ENCODE measurements at places on chromosomes 5 and 9.

GRCh38 chr5:96302174-96302738 lies 130.8 kb downstream of the PCSK1 start:
- no peak for DNase-seq

DNA sequence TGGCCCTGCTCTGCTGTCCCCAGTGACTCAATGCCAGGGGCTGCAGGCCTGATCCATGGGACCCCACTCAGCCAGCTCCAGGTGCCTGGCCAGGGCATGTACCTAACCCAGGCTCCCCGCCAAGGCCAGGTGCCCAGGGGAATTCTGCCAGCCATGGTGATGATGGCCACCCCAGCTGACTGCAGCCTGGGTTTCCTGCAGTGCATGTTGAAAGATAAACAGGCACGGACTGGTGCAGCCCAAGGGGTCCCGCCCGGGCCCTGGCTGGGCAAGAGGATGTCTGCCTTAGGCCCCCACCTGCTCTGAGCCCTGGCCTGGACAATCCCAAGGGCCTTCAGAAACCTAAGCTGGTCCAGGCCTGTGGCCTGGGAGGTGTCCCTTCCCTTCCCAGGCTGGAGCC lies 1.2 kb downstream of the ABCA2 start:
- DNase-seq = no peak

DNA sequence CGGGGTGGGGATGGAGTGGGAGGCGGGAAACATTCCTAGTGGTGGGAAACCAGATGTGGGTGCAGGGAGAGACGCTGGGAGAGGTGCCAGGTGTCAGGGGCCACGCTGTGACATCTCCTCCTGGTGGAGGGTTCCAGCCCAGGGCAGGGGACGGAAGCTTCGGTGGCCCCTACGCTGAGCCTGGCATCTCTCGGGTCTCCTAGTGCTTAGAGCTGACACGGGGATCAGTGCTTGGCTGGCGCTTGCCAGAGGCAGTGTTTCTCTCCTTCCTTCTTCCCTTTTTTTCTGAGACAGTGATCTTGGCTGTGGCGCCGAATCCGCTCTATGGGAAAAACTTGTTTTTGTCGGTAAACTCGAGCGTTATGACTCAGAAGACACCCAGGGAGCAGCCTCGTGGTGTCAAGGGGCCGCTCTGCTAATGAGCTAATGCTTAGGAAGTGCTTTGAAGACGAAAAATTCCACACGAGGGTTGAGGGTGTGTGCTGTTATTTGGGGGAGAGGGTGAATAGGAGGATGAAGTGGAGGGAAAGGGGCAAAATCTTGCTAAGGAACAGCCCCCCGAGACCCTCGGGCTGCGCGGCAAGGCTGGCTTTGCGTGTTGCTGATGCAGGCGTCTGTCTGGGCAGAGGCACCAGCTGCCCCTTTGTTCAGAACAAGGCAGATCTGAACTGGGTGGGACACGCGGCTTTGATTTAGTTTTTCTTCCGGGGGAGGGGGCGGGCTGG lies 20.4 kb upstream of the IER5L start:
- DNase-seq = no peak

- DNase-seq = no peak
These were observed 180.8 kb downstream of the RGS3 start for GRCh38 chr9:113644321-113644720.

DNA sequence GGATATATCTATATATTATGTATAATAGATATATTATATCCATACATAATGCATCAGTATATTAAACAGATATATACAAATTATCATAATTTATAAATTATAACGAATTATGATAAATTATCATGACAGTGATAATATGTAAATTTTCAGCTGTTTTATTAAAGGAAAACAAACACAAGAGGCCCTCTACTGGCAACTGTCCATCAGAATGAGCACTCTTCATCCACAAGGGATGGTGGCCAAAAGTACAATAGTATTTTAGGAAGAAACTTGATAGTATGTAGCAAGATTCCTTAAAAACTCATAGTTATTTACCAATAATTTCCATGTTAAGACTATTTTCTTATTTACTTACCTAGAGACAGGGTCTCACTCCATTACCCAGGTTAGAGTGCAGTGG lies 113.3 kb upstream of the LPAR1 start:
- no peak for DNase-seq

DNA sequence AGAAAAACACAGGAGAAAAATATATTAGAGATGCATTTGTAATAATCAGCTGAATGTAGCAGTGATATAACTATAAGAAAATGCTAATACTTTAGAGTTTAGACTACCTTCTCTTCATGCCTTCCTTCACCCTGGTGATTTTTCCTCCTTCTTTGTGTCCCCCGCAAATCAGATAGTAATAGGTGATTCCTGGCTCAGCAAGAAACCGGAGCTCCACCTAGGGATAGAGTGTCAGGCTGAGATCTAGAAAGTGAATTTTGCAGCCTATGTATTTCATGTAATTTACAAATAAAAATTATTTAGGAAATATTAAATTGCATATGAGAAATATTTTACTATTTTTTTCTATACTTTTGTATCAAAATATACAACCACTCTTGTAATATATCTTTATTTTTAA lies 109.8 kb upstream of the ST8SIA4 start:
- no peak for DNase-seq

GRCh38 chr5:151196556-151197290 lies 27.2 kb downstream of the CCDC69 start:
- no peak for DNase-seq

DNA sequence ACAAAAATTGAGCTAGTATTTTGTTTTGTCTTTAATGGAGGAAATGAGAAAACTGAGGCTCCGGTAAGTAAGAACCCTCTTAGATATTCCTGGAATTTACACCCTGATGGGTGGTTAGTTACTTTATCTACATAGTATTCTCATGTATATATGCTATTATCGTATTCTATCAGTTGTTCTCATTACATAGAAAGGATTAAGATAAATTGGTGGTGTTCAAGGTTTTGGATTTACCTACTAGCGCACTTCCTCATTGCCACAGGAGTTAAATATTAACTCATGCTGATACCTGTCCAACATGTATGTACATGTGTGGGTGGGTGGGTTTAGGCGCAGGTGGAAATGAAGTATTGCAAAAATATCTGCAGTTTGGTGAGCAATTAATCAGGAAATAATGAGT lies 61.1 kb upstream of the IFNE start:
- DNase-seq = no peak

- DNase-seq = no peak
These were observed 21.1 kb downstream of the BNIP1 start for GRCh38 chr5:173165177-173166016.

GRCh38 chr9:113805486-113806132 lies 70.5 kb upstream of the ZNF618 start:
- no peak for DNase-seq

DNA sequence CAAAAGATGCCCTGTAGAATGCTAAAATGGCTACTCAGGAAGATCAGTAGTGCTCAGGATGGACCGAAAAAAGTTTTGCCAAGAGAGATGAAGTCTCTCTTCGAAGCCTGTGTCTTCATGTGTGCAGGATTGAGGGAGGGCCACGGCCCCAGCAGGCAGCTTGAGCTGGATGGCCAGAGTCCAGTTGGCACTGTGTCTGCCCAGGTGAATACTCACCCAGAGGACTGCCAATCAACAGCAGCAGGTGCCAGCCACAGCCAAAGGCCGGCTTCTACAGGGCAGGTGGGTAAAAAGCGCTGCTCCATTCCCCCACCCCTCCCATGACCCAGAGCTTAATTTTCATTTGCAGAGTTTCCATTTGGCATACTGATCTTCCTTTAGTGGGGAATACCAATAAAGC lies 287.9 kb upstream of the ZNF608 start:
- DNase-seq = no peak

DNA sequence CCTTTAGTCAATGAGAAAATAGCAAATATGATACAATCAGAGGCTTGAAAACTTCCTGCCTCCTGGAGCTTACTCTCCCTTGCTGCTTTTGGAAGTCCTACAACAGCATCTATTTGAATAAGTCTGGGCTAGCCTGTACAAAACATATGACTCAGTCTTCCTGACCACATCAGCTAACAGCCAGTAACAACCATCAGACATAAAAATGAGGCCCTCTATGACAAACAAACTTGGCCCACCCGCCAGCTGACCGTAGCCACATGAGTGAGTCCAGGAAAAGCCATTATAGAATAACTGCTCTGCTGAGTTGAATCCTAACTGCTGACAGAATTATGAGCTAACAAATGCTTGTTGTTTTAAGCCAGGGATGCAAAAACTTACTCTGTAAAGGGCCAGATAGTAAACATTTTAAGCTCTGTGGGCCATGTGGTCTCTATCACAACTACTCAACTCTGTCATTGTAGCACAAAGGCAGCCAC lies 347.6 kb downstream of the PTPRD start:
- DNase-seq = no peak

- no peak for DNase-seq
These were observed 26.3 kb upstream of the CEP120 start for GRCh38 chr5:123449424-123449974.

GRCh38 chr9:16133556-16134227 lies 580.8 kb downstream of the CCDC171 start:
- DNase-seq = no peak

GRCh38 chr5:344668-345067 lies 23.2 kb downstream of the AHRR start:
- DNase-seq = no peak

GRCh38 chr9:19431361-19432171 lies 22.8 kb downstream of the ACER2 start:
- DNase-seq = no peak

- DNase-seq = peak; percentile 48
These were observed 6.3 kb upstream of the GARIN3 start for GRCh38 chr5:157172403-157172802.

DNA sequence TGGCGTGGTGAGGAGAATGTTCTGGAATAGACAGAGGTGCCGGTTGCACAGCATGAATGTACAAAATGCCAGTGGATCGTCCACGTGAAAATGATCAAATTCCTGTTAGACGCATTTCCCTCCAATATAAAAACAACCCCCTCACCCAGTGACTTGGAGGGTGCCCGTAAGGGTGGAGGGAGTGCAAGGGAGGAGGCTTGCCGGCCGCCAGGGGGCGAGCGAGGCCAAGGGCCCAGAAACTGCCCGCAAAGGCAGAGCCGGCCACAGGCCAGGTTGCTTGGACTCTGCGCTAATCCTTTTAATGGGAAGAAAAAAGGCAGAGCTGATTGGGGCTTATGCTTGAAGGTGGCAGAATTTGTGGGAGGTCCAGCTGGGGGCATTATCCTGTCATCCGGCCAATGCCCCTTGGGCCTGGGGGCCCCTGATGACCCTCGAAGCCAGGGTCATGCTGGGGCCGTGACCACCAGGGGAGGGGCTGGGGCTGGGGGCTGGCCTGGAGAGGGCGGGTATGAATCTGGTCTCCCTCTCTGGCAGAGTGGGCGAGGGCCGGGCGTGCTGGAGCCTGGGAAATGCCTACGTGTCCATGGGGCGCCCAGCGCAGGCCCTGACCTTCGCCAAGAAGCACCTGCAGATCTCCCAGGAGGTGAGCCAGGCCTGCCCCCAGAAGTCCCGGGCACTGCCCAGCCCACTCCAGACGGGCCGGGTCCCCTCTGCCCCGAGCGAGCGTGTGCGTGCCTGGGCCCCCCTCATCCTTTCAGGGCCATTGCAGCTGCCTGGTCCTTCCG lies 12.0 kb downstream of the GPSM1 start:
- DNase-seq = no peak

- no peak for DNase-seq
These were observed 212.5 kb downstream of the CFAP90 start for GRCh38 chr5:7638456-7638855.

GRCh38 chr5:18745988-18746615 lies 1111.8 kb downstream of the TAF11L14 start:
- DNase-seq = no peak

GRCh38 chr5:19411936-19412335 lies 576.1 kb downstream of the CDH18 start:
- DNase-seq = no peak

DNA sequence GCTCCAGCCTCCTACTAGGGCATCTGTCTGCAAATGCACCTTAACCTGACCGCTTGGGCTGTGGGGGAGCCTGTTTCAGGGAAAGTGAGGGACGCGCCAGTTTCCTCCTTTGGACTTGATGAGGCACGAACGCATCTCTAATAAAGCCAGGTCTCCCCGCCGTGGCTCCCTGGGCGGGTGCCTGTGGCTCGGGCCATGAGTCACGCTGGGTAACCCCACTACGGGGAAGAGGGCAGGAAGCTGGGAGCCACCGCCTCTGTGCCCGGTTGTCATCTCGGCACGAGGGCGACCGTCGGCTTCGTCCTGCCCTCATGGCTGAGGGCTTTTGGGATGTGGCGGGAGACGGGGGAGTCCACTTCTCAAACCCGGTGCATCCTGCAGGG lies 12.1 kb downstream of the NOTCH1 start:
- peak; percentile 60 for DNase-seq

DNA sequence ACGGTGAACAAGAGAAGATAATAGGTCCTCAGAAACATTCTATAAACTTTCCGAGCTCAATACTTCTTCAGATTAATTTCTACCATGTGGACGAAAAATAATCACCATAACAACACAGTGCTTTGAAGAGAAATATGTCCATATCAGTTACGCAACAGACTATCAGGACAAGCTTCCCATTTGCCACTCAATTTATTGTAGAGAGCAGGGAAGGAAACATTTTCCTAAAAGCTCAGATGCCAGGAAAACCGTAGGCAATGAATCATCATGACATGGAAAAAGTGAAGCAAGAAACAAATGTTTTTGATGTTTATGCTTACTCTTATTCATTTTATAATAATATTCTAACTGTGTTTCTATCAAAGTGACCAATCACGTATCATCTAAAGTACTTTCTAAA lies 87.6 kb downstream of the S1PR3 start:
- no peak for DNase-seq

DNA sequence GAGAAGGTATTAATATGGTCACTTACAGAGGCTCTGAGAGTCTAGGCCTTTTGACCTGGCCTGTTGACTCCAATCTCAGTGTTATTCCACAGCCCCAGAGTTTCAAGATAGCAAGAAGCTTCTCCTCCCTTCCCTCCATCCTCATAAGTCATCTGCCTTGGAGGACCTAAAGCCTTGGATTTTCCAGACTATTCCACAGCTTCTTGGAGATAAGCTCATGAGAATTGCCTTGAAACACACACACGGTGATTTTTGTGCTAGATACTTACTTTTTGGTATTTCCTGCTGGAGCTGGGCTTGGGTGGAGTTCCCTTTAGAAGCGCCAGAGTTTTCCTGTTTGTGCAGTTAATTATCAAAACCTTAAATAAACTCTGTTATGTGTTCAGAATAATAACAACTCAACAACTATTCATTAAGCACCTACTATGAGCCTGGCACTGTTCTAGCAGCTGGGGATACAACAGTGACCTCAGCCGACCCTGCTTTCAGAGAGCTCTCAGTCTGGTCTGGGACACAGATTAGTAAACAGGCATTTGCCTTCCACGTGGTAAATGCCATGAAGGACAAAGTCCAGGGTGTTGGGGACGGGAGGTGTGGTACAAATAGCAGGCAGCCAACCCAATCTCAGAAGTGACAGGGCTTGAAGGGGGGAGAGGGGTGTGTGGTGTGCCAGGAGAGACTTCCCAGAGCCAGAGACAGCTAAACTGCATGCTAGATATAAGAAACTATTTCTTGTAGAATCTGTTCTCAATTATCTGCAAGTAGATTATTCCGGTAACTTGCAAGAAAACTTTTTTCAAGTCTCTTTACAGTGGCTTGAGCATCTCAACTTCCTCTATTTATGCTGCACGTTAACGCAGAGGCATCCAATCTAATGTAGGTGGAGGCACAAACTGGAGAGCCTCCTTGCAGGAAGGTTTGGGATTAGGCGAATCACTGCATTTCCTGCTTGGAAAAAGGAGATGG lies 55.9 kb upstream of the KLF9 start:
- no peak for DNase-seq

GRCh38 chr5:38823503-38823902 lies 22.3 kb upstream of the OSMR start:
- no peak for DNase-seq

All from activated CD8-positive, alpha-beta memory T cell treated with anti-CD3 and anti-CD28 coated beads for 1 hour (primary cell).